ENCODE measurements at places on chromosomes 12 and 14.

DNA sequence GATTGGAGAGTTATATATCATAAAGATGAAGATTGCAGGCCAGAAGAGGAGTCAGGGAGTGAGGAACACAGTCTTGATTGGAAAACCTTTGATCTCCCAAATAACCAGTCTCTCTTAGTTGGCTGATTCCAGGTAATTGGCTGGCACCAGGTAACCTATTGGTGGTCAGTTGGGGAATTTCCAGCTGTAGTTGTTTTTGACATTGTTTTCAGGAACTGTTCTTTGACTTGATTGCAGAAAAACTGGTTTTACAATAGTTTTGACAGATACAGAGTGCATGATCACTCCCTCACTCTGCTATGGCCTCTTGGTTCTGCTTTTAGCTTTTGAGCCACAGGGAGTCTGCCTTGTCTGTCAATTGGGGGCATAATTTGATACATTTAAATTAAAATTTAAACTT lies 71.6 kb downstream of the ZNF641 start:
- no peak for DNase-seq

DNA sequence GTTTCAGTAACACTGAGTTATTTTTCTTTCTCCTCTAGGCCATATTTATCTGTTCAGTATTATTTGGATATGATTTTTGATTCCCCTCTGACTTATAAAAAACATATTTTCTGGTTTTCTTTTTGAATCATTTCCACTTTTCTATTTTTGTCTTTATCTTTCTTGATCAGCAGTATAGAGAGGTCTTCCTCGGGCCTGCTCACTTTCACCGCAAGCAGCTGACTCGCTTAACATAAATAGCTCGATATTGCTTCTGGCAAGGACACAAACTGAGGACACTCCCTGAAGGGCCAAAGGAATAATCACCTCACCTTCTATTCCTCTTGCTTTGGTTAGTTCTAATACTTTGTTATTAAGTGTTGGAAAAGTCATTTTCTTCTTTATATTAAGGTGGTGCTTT lies 25.8 kb upstream of the TRHDE start:
- DNase-seq = no peak

DNA sequence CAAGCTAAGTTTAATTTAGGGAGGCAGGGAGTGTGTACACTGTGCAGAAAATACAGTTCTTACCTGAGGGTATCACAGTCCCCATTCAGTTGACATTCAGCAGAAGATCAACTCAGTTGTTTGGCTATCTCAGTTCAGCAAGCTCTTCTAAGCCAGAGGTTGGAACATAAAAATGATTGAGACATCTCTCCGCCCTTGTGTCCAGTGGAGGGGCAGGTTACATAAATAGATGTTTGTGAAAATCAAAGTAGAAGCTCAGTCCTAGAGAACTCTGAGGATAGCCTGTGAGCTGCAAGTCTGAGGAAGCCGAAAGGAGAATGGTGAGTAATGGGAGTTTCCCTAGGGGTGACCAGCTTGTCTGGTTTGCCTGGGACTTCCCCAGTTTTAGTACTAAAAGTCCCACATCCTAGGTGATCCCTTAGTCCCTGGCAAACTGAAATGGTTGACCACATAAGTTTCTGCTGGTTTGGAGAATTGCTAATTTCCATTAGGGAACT lies 251.4 kb upstream of the ATP2B1 start:
- no peak for DNase-seq

- peak; percentile 24 for DNase-seq
These were observed 89.8 kb downstream of the BTG1 start for GRCh38 chr12:92055877-92056276.

DNA sequence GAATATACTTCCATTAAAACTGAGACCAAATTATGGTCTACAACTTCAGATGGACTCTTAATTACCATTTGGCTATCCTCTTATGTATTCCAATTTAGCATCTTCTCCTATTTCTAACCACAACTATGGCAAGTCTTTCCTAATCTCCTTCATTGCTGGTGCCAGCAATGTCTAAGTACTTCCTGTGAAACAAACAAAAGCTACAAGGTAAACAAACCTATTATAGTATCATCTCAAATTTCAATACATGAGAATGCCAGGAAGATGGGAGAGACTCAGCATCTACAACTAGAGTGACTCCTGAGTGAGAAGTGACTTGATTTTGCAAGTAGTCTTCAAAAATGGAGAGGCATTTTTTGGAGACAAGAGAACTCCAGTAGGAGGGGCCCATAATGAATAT lies 202.9 kb upstream of the ATXN7L3B start:
- DNase-seq = no peak

DNA sequence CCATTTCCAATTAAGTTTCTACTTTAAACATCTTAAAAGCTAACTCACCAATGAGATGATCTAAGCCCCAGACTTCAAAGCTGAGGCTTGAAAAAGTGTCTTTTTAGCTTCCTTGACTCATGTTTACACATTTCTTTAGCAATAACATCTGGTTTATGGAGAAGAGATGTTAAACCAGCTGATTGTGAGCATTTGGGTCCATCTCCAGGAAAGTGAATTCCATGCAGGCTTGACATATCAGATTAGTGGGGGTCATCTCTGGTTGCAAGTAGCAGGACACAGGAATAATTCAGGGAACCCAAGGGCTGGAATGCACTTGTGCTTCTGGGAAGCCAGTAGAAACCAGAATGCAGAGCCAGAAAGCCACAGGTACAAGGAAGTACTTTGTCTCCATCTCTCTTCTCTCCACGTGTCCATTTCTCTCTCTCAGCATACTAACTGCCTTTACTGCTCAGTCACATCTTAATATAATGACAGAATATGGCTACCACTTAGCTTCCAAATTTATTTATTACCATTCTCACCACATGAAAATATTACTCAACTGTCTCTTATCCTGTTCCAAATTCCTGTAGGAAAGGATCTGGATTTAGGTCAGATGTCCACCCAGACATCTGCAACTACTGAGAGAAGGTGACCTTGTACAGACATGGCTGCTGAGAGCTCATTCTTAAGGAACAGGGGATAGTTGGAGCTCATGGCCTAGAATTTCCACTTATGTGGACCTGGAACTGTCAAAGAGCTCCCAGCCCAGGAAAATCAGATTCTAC lies 104.4 kb downstream of the SCN8A start:
- no peak for DNase-seq

- DNase-seq = no peak
These were observed 19.8 kb downstream of the OSBPL8 start for GRCh38 chr12:76539727-76540126.

DNA sequence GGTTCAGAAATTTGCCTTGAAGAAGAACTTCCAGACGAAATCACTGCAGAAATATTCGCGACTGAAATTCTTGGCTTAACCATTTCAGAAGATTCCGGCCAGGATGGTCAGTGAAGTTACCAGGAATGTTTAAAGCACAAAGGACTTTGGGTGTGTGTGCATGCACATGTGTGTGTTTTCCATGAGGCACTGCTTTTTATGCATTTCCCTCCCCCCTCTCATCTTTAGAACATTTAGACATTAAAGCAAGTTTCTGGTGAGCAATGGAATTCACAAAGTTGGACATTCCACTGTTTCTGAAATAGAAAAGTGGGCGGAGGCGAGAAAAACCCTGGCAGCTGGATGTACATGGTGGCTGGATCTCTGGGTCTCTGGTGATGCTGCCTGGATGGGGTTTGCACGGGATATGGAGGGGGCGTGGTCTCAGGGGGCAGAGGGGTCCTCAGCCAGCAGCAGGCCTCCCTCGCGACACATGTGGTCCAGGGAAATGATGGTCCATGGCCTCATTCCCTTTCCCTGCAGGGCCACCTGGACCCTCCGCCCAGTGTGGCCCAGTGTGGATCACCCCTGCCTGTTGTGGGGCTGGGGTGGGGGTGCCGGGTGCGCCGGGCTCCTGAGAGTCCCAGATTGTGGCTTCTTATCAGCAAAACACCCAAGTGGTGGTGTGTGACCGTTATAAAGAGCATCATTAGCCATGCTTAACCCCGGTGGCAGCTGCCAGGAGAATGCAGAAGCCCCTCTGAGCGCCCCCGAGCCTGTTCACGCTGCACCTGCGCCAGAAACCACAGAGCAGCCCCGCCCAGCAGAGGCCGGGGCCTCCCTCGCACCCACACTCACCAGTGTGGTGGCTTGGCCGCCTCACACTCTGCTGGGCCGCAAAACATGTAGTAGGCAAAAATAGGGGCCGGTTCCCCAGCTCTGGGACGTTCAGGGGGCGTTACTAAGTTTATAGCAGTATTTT lies 17.8 kb upstream of the BCL7A start:
- DNase-seq = no peak

GRCh38 chr12:82407481-82407880 lies 49.2 kb downstream of the METTL25 start:
- no peak for DNase-seq

Measured in activated CD8-positive, alpha-beta memory T cell treated with anti-CD3 and anti-CD28 coated beads for 1 hour (primary cell).